ENCODE measurements at places on chromosomes 11 and 22.

GRCh38 chr22:44200855-44201550 lies 20.3 kb downstream of the PARVG start:
- no peak for DNase-seq

DNA sequence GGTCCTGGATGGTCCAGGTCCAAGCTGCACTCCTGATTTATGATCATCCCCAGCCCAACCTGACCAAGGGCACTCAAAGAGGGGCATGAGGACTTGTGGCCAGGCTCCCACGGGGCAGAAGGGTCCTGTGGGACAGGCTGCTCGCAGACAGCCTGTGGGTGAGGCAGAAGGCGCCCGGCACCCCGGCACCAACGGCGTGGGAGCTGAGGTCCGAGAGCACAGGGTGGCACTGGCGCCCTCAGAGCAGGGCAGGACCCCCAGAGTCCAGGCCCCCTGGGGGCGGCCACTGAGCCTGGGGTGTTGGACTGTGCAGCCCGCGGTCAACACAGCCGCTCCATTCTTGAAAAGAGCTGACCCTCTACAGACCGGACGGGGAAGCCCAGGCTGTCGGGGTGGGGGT lies 3.3 kb downstream of the IL17REL start:
- DNase-seq, result no peak

DNA sequence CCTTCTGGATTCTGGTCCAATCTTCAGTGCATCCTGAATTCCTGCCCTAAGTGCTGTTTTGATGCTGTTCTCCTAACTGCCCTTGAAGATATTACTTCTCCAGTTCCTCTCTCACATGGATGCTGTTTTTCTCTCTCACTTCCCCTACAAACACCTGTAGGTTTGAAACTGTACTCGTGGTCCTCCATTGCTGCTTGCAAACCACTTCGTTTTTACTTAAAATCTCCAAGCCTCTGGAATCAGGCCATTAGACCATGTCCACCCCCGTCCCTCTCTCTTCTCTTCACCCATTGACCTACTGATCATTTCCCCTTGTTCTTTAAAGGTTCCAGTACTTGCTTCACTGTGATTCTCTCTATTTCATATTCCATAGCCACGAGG lies 988.1 kb downstream of the NTM start:
- no peak for DNase-seq

DNA sequence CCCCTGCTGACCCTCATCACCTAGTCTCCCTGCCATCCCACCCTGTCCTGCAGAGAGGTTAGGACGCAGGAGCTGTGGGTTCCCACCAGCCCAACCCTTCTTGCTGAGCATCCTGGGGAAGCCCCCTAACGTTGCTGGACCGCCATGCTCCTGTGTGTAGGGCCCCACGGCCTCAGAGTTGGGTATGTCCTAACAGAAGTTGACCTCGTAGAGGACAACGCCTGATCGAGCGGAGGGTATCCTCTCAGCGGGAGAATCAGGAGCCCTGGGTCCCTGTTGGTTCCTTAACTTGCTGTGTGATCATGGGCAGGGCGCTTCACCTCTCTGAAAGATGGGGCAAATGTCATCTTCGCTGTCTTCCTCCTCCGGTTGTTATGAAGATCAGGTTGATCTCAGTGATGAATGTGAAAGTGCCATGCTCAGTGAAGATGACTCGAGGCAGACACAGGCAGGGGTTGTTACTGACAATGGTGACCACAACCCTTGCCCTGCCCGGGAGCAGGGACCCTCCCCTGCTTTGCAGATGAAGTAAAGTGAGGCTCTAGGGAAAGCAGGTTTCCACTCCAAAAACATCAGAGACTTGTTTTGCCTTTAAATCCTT lies 19.3 kb upstream of the CD5 start:
- no peak for DNase-seq

- DNase-seq, result no peak
Measured at GRCh38 chr11:88398791-88399570, 61.4 kb upstream of the CTSC start.

GRCh38 chr11:130272336-130272735 lies 42.4 kb downstream of the ZBTB44 start:
- DNase-seq, result no peak

DNA sequence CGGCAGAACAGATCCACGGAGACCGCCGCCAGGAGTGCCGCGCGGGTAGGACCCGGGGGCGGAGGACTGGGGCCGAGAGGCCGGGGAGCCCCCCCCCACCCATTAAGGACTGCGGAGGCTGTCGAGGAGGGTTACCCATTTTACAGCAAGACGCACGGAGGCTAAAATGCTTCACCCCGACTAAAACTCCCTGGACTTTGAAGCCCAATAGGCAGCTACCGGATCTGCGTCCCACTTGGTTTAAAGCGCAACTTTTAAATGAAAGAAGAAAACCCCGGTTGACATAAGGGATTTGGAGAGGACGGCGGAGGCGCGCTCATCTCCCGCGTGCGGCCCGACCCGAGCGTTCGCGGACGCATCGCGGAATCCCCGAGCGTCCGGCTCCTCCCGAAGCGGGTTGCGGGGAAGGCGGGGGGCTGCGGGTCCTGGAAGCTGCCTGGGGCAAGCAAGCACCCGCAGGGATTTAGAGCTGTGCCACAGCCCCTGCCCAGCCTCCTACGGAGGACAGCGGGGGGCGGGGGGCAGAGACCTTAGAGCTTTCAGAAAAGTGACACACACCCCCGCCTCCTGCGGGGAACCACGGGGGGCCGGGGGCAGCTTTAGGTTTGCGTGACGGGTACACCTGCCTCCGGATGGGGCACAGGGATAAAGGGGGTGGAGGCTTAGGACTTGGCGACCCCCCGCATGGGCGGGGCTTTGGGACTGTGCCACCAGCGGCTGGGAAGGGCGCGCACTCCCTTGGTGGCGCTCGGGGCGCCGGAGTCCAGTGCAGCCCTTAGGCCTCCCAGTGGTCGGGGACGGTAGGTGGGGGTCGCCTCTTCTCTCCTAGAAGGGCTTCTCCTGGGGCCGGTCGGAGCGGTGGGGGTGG lies 760 bp upstream of the CELSR1 start:
- DNase-seq, result no peak
